Left forelimb (tissue), 1 donor: ENCODE measurements at places on chromosomes 5 and 9.

DNA sequence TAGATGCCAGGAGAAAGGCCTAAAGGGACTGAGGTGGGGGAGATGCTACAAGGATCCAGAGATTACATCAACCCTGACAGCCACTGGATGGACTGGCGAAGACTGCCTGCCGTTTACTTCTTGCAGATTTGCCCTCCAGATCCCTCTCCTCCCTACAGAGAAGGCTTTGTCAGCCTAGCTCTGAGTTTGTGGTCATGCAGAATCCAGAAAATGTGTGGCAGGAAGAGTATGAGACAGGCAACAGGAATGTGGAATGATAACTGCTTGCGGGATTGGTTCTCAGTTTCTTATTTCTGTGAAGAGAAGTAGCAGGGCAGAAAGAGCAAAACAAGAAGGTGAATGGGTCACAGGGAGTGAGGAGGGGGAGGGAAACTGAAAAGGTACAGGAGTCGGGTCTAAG, 129.6 kb downstream of the TLE1 start:
- DNase-seq = no peak

- DNase-seq = no peak
Measured at GRCh38 chr9:95574176-95574575, 57.4 kb upstream of the PTCH1 start.

GRCh38 chr9:135359764-135360163, 119.8 kb upstream of the PPP1R26 start:
- DNase-seq = no peak

GRCh38 chr5:141914199-141914743, 9.4 kb upstream of the DELE1 start:
- DNase-seq = no peak

DNA sequence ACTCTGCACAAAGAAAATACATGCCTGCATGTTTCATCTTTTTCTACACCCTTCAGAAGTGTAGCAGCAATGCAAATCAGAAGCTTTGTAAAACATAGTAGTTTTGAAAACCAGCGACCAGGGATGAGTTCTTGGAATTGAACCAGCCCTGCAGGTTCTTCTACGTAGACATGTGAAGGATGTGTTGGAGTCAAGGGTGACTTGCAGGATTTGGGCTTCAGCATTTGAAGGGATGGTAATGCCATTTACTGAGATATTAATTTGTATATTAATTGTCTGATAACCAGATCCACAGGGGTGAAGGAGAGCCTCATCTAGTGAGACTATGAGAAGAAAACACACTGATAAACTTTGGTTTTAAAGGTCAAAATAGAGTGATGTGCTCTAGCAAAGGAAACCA, 72.4 kb downstream of the KIAA1958 start:
- DNase-seq = no peak

DNA sequence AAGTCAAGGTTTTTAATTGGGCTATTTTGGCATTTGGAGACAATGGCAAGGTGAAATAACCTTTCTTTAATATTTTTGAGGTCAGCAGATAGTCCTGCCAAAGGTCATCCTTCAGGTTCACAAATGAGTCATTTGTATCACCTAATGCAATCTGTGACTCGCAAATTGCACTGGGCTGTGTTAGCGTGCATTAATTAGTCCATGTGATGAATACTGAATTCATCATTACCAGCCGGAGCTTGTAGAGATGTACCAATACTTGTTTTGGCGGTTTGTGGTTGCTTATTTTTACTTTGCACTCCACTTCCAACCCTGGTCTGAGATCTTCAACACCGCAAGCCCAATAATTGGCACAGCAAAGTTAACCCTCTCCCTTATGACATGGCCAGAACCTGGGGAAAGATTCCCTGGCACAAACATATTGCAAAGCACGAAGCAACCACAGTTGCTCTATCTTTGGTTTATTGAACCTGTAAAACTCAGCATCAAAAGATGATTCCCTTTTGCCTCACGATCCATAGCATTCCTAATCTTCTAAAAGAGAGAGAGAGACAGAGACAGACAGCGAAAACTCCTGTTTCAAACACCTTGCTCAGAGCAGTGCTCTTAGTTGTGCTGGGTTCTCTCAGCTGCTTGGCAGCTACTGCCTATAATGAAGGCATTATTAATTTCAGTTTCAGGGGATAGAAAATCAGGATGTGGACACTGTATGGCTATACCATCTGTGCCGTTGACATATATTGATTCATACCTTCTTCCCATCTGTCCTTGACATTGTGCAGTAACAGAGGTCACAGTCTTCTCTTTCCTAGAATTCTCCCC, 178.1 kb downstream of the EBF1 start:
- DNase-seq = no peak

DNA sequence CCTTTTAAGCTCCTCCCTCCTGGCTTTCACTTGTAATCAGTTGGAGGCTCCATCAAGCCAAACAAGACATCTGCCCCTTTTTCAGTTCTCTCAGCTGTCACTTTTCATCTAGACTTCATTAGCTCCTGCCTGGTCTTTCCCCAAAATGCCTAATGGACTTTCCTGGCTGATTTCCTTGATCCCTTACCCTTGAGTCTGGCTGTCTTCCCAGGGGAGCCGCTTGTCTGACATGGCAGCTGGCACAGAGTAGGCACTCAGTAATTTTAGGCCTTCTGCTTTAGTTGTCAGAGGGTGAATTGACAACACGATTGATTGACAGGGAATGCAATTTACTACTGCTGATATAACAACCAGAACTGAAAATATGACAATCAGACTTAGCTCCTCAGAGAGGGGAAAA, 2.1 kb downstream of the C9orf153 start:
- no peak for DNase-seq

DNA sequence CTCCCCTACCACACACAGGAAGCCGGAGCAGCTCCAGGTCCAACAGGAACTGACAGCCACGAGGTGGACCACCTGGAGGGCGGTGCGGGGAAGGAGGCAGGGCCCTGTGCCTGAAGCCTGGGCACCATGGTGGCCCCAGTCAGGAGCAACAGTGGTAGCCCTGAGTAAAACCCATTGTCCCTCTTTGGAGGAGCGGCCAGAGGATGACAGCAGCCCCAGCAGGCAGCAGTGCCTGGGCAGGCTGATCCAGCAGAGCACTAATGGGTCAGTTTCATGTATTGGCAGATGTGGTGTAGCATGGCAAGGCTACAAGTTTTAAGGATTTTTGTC, 47.7 kb upstream of the GARNL3 start:
- no peak for DNase-seq

GRCh38 chr5:111552896-111553295, 40.6 kb upstream of the STARD4 start:
- no peak for DNase-seq

- no peak for DNase-seq
Measured at GRCh38 chr5:9069650-9070049, 476.2 kb downstream of the SEMA5A start.

DNA sequence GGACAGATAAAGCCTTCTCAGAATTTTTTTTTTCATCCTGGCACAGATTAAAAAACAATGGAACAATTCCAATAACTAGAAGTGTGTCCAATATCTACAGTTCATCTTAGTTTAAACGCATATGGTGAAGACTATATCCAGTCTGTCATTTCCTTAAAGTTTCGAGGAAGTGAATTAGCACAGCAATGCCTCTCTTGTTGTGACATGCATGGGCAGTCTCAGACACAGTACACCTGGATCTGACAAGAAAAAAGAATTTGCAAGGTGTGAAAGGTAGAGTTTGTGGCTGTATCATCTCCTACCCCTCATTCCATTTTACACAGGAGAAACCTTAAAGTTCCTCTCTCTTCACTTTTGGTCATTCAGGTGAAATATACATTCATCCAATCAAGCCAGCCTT, 100.6 kb upstream of the ADAMTS19 start:
- no peak for DNase-seq

DNA sequence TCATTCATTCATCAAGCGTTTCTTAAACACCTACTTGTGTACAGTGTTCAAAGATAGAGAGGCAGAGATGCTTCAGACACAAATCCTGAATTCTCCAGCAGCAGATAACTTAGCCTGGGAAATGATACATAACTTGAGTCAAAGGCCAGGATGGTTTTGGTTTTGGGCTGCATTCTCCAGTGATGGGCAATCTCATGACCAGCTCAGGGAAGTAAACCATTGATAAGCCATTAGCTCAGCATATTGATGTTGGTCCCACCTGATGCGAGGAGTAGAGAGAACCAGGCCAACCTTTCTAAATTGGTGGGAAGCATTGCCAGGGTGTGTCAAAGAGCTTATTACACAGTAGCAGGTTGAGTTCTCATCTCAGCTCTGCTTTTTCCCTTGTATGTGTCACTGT, 53.0 kb downstream of the SH3RF2 start:
- DNase-seq = no peak
